ENCODE measurements at places on chromosomes 13 and 19.

DNA sequence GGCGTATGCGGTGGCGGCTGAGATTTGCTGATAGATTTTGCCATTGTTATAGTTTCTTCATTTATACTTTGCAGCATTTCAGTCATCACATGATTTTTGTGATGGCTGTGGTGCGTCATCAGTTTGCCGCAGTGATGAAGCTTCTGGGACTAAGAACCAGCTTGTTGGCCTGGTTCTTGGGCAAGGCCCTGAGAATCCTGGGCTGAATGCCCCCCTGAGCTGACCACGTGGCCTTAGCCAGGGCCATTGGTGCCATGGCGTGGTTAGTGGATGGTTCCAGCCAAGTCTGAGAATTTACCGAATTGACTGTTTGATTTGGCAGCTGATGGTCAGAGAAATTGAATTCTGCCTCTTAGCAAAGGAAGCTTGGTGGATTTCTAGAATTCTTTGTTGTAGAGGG lies 17.8 kb downstream of the GATAD2A start:
- no peak for DNase-seq

- DNase-seq: no peak
Measured at GRCh38 chr13:102392481-102393209, 9.2 kb downstream of the FGF14 start.

DNA sequence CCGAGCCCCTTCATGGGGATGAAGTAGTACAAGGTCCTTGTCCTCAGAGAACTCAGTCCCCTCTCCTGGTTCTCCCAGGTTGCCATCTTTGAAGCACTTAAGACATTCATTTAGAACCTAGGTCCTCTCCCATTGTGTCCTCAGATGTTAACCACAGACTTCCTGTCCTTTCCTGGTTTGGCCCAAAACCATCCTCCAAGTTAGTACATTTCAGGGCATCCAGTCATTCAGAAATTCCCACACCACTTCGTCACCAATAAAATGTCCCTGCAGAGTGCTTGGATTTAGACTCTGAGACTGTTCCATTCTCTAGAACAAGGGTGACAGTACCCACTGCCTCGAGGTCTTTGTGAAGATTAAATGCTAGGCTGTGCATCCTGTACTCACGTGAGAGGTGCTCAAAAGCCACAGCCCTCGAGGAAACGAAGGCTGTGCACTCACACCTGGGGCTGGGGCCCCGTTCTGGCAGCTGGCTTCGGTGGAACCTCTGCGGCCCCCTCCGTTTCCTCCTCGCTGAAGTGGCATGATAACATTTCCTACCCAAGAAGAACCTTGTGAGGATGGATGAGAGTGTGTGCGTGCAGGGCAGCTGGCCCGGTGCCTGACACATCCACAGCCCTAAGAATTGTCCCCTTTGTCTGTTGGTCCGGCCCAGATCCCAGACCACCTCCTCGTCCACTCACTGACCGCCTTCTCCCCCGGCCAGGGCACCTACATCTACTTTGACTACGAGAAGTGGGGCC lies 4.7 kb downstream of the LENG1 start:
- DNase-seq: no peak

GRCh38 chr13:62931853-62932252 lies 1516.2 kb upstream of the PCDH20 start:
- DNase-seq: no peak

GRCh38 chr13:45456196-45456972 lies 8.4 kb upstream of the COG3 start:
- DNase-seq: no peak

GRCh38 chr13:44240611-44241145 lies 132.9 kb upstream of the SERP2 start:
- no peak for DNase-seq

GRCh38 chr13:77907666-77908341 lies 10.8 kb downstream of the EDNRB start:
- DNase-seq: no peak

- no peak for DNase-seq
Measured at GRCh38 chr19:38711726-38712153, 32.5 kb downstream of the CAPN12 start.

All from cerebellar nuclear complex (tissue), 1 donor.